ENCODE measurements at places on chromosomes 3 and 15.
A peak's percentile ranks its signal among the peaks of the same experiment; 100 is the strongest.

DNA sequence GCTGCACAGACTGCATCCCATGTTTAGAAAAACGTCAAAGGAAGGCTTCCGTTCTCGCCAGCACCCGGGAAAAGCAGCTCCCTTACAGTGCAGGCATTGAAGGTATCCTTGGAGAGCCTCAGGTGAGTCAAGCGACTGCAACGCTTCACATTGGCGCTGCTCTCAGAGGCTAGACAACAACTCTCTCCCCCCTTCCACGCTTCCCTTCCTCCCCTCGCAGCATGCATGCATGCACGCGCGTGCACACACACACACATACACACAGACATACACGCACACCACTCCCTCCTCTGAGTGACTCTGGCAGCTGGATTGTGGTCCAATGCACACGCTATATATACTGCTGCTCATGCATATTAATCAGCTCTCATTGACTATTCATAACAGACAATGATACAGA is 191.1 kb downstream of the PDZRN3 start:
- no peak for DNase-seq

DNA sequence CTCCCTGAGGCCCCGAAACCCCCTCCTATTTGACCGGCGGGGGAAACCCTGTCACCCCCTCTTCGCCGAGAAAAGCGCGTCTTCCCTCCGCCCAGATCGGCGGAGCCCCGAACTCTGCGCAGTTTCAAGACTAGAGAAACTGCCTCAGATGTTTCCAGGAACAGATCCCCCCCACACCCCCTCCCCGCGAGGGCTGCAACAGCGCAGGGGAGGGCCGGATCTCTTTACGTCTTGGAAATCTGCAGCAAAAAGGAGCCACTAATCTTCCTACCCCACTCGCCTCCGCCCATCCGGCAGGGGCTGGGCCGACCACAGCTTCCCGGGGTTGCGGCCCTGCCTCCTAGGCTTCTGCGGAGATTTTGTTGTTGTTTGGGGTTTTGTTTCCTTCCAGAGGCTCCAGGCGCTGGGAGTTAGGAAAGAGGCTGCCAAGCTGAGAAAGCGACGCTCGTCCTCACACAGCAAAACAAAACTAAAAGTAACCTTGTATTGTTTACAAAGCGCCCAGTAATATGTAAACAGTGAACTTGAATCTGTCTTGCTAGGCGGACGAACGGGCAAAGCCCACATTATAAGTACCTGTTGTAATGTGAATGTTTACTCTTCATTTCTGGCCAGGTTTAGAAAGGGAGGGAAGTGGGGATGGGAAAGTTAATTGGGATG is 2.2 kb downstream of the FOXB1 start:
- DNase-seq, result peak; percentile 42

- no peak for DNase-seq
Observed at GRCh38 chr15:99635794-99636193, 70.0 kb downstream of the MEF2A start.

DNA sequence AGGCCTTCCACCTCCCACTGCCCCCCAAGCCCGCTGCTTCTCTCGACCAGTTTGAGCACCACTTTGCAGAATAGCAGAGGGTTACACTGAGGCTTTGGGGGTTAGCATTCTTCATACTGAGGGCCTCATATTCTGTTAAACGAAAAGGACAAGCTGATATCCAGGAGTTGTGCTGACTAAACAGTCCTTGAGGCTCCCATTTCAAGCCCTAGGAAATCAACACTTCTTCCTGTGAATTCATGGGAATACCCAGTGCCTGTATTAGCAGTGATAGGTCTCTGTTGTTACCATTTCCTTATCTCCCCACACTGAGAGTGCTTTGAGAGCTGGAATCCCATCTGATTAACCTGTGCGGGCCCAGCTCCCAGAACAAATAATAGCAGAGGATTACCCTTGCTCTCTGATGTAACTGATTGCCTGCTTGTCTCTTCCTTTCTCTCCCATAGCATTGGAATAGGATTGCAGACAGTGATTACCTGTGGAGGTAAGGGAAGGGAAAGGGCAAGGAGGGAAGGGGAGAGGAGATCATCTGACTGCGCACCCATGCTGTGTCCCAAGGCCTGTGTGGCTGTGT is 930 bp downstream of the FBXW12 start:
- DNase-seq, result no peak

DNA sequence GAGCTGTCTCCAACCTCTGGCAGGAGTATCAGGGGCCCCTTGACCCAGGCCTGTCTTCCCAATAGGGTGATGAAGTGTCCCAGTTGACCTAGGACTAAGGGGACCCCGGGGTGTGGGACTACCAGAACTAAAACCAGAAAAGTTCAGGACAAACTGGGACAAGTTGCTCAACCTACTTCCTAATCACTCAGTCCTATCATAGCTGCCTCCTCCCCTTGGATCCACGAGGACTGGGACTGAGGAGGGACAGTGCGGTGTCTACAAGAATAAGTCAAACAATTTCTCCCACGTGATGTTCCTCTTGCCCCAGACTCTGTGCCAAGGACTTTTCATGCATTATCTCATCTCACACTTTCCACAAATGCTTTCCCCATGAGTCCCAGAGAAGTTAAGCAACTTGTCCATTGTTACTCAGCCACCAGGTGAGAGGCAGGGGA is 49.4 kb upstream of the SLCO2A1 start:
- no peak for DNase-seq

GRCh38 chr3:31968927-31969418 is 12.1 kb downstream of the OSBPL10 start:
- DNase-seq, result no peak

DNA sequence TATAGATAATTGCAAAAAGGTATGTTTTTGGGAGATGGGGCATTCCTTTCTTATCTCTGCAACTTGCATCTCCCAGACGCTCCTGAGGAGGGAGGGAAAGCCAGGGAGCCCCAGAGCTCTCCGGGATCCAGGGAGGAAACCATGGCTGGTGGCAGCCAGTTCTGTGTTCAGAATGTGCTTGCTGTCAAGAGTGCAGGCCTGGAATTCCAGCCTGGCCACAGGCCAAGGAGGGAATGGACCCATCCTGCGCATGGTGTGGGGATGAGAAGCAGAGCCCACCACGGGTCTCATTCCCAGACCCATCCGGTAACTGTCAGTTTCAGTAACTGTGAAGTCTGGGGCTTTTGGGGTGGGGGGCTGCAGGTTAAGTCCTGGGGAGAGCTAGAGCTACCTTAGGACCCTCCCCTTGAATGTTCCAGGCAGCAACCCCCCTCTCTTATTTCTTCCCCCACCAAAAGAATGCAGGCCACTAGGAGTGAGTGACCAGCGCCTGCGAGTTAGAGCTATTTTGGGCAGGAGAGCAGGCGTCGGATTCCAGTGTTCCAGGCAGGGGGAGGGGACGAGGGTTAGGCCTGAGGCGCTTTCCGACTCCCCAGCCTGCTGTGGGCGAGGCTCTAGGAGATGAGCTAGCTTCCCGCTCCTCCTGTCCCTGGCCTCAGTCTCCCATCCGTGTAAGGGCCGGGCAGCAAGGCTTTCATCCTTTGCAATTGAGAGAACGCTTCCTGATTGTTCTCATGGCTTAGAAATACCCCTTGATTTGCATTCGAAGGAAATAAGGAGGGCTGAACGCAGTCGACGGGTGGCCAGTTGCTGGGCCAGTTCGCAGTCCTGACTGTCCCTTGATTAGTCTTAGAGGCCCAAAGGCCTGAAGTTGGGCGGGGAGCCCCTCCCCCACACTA is 781 bp upstream of the DAG1 start:
- no peak for DNase-seq

- peak; percentile 90 for DNase-seq
Observed at GRCh38 chr3:39383881-39384664, 903 bp downstream of the SLC25A38 start.

GRCh38 chr15:75213768-75214221 is 12.1 kb downstream of the C15orf39 start:
- DNase-seq, result no peak

GRCh38 chr15:70589728-70590127 is 173.6 kb downstream of the UACA start:
- no peak for DNase-seq

DNA sequence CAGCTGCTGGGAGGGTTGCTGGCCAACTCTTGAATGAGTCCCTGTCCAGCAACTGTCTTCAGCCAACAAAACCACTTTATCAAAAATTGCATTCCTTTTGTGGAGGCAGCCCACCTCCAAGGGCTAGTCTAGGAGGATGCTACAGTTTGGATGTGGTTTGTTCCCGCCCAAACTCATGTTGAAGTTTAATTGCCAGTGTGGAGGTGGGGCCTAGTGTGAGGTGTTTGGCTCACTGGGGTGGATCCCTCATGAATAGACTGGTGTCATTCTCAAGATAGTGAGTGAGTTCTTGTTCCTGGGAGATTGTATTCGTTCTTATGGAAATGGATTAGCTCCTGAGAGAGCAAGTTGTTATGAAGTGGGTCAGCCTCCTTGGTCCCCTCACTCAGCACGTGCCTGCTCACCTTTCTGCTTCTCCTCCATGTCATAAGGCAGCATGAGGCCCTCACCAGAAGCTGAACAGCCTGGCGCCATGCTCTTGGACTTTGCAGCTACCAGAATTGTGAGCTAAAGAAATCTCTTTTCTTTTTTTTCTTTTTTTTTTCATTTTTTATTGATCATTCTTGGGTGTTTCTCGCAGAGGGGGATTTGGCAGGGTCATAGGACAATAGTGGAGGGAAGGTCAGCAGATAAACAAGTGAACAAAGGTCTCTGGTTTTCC is 4.2 kb upstream of the RFC4 start:
- DNase-seq, result no peak

GRCh38 chr15:31225356-31225955 is 101.2 kb upstream of the KLF13 start:
- no peak for DNase-seq

DNA sequence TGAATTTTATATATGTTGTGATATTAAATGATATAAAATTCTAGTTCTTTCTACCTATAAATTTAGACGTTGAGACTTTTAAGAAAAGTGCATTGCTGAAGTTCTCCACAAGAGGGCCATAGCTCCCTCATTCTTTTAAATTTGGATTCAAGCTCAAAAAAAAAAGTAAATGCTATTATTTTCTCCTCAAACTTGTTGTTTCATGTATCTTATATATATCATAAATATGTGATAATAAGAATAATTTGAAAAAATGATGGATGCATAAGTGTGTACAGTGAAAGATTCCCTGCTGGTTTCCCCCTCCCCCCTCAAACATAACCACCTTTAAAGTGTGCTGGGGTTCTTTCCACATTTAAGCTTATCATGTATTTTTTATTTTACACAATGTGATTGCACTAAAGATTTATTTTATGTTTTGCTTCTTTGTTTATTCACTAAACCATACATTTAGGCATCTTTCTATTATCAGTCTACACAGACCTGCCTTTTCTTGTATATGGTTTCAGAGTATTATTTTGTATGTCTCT is 769.4 kb upstream of the GOLIM4 start:
- DNase-seq, result no peak

- DNase-seq, result no peak
Observed at GRCh38 chr3:123782488-123782887, 101.6 kb downstream of the MYLK start.

- DNase-seq, result no peak
Observed at GRCh38 chr3:188818282-188818681, 353.5 kb upstream of the TPRG1 start.

- DNase-seq, result no peak
Observed at GRCh38 chr3:56522374-56522773, 34.6 kb upstream of the CCDC66 start.

DNA sequence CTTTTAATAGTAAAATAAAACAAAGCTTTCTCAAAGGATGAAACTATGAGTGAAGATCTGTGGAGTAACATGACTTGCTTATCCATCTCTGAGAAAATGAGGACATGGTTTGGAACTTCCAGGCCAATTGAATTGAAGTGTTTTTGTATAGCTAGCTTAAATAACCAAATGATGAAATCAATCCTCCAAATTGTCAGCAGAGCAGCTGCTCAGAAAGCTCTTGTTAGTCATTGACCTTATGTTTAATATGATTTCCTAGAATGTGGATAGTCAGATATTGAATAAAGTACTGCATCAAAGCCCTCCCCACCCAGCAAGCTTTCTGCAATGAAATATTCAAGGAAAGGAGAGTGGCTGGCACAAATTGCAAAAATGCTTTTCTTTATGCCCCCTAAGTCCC is 437.2 kb downstream of the MFSD1 start:
- DNase-seq, result no peak

- DNase-seq, result peak; percentile 8
Observed at GRCh38 chr3:197456261-197457091, 99.3 kb downstream of the BDH1 start.

DNA sequence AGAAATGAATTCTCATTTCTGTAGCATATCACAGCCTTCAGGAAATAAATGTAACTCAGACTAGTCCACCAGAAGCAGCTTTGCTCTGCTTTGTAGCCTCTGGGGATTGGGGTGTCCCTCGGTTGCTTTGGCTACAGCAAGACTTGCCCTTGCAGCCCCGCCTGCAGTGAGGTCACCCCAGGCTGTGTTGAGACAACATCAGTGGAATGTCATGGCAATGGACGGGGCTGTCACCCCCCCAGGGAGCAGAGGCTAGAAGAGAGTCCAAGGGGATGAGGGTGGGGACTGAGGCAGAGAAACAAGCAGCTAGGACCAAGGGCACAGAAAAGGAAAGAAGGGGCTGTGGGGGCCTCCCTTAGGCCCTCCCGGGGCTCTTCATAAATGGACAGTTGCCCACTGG is 854 bp downstream of the CLEC3B start:
- no peak for DNase-seq

- no peak for DNase-seq
Observed at GRCh38 chr3:152709659-152710058, 125.3 kb upstream of the P2RY1 start.

GRCh38 chr15:33699691-33700447 is 268.4 kb upstream of the CHRM5 start:
- no peak for DNase-seq

DNA sequence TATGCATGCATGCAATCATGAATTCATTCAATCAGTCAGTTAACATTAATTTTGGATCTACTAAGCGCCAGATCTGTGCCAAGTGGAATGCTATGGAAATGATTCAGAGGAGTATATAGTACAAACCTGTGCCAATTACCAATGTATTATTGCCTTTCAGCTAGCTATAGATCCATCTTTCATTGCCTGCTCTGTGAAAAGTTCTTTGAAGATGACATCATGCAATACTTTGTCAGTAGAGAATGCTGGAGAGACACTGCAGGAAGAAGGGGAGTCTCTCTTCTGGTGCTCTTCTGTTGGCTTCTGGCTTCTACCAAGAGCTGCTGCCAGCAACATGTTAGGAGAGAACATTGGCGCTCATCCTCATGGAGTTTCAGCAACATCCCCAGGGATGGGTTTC is 81.0 kb upstream of the LMCD1 start:
- no peak for DNase-seq

GRCh38 chr15:93865586-93865985 is 365.8 kb upstream of the MCTP2 start:
- DNase-seq, result no peak

GRCh38 chr15:70012895-70013294 is 84.8 kb downstream of the TLE3 start:
- DNase-seq, result no peak
